HFFc6 (cell line): ENCODE measurements at places on chromosomes 16 and 17. TPM values are rescaled to one million over a fixed set of nuclear protein-coding genes. Genes with fewer than 3 reads are reported as not detected.
A peak's percentile ranks its signal among the peaks of the same experiment; 100 is the strongest.

The GP1BA gene
- total RNA-seq, result not detected in 3 replicates

The TNFRSF13B gene
- not detected in 3 replicates for total RNA-seq

The GLIS2 gene
- 24.0 to 26.0 TPM (median 24.1 TPM) in 3 replicates for total RNA-seq

The TMEM106A gene
- 12.7 to 16.7 TPM (median 14.1 TPM) in 3 replicates for total RNA-seq

DNA sequence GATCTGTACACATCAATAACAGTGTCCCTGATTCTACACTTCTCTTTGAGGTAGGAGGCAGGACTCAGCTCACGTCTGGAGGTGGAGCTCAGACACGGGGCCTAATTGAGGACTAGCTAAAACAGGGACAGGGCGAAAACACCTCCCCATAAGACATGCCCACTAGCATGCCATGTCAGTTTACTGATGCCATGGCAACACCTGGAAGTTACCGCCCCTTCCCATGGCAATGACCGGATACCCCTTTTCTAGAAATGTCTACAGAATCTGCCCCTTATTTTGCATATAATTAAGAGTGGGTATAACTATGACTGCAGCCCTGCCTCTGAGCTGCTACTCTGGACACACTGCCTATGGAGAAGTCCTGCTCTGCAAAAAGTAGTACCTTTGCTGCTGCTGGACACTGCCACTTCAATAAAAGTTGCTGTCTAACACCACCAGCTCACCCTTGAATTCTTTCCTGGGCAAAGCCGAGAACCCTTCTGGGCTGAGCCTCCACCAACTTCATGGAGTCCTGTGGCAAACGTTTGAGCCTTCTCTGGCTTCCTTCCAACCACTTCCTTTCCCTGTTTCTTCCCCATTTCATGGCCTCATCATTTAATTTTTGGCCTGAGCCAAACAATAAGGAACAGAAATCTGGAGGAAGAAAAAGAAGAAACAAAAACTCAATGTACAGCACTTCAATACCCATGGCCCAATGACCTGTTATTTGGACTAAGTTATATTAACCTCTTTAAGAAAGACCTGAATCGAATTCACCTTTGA lies 21.0 kb downstream of the PHB1 start:
- no peaks in the 10 kb centered on the region for H3K36me3 ChIP-seq
- no peak overlapping the region for H3K4me3 ChIP-seq
- peaks cover 36% of the 10 kb centered on the region for H3K4me1 ChIP-seq
- no peak for DNase-seq

DNA sequence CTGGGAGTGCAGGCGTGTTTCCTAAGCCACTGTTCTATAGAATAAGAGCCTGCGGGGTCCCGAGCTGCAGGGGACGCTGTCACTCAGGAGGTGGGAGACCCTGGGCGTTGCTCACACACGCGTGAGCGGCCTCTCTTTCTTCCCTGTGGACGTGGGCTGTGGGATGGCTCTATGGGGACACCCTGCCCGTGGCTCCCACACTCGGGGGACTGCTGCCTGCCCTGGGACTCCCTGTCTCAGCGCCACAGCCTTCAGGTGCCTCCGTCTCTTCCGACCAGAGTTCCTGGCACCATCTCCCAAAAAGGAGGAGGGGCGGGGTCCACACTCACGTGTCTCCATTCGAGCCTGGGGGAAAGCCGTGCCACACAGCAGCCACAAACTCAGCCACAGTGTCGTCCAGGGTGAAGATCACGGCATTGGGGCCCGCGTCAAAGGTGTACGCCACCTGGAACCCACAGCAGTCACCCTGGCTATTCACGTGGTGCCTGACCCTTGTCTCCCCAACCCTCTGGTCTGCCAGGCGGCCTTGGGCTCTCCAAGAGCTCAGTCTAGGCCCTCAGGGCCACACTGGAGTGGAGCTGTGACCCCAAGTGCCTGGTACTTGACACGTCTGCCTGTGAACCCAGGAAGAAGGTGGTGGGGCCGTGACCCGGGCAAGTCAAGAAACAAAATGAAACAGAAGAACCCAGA lies 3.7 kb upstream of the CYBA start:
- no peaks in the 10 kb centered on the region for H3K4me1 ChIP-seq
- no peaks in the 10 kb centered on the region for H3K36me3 ChIP-seq
- no peaks in the 10 kb centered on the region for H3K27me3 ChIP-seq

DNA sequence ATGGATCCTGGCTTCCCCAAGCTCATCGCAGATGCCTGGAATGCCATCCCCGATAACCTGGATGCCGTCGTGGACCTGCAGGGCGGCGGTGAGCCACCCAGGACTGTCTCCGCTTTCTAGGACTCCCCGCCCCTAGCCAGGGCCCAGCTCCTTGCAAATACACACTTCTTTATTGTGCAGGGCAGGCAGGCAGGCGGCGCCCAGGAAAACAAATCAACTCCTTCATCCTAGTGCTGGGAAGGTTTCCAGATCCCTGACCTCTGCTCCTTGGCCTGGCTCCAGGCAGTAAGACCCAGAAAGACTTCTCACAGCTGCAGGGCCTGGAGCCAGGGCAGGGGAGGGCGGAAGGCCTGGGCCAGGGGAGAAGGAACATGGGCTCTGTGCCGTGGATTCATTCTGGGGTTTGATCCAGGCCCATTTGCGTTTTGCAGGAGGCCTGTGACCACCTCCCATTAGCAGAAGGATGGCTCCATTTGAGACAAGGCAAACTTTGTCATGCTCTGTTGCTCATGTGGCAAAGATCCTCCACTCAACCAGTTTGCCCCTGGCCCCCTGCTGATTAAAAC lies 6.0 kb upstream of the LPCAT2 start:
- peaks cover 60% of the 10 kb centered on the region for H3K4me1 ChIP-seq
- no peaks in the 10 kb centered on the region; the same call in 1 of the 2 replicates for H3K27me3 ChIP-seq
- H3K4me3 ChIP-seq, result no peak overlapping the region
- no peak for DNase-seq
- H3K36me3 ChIP-seq, result peaks cover 44% of the 10 kb centered on the region

DNA sequence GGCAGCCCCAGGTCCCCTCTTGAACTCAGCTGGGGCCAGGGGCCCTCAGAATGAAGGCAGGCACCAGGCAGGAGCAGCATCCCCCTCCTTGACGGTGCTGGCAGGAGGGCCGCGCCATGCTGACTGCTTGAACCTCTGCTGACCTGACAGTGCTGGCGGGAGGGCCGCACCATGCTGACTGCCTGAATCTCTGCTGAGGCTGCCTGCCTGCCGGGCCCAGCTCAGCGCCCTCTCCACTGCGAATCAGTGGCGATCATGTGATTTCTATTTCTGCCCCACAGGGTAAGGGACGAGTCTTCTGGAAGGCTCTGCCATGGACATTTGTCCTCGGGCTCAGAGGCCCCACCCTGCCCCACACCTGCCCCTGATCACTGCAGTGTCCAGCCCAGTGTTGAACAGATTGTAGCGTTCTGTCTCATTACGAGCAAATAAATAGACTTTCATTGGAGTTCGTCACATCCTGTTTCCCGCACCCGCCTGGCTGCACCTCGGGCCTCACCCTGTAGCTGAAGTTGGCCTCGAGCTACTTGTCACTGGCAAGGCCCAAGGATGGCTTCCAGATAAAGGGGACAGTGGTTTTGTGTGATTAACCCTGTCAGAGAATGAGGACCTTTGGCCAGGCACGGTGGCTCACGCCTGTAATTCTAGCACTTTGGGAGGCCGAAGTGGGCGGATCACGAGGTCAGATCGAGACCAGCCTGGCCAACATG lies 8.6 kb downstream of the C16orf90 start:
- no peak overlapping the region for H3K4me3 ChIP-seq
- DNase-seq, result no peak
- H3K36me3 ChIP-seq, result peaks cover 12% of the 10 kb centered on the region
- no peak overlapping the region for H3K27ac ChIP-seq
- peaks cover 4% of the 10 kb centered on the region; the same call in 1 of the 2 replicates for H3K27me3 ChIP-seq

DNA sequence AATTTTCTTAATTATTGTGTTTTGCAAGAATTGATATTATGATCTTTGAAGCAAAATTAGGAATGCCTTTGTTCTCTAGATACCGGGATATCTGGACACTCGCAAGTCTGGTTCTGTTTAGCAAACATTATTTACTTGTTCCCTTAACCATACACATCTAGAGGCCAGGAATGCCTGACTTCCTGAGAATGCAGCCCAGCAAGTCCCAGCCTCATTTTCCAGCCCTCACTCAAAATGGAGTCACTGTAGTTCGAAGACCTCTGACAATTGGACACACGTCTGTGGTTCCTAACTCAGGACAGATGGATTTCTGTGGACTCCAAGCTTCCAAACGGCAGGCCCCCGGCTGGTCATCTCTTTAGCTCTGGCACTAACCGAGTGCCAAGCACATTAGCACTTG lies 355.4 kb upstream of the RBFOX1 start:
- no peak overlapping the region for H3K4me3 ChIP-seq
- H3K36me3 ChIP-seq, result no peaks in the 10 kb centered on the region; the same call in 1 of the 2 replicates
- H3K27me3 ChIP-seq, result peaks cover 2% of the 10 kb centered on the region; the same call in 1 of the 2 replicates
- DNase-seq, result no peak

DNA sequence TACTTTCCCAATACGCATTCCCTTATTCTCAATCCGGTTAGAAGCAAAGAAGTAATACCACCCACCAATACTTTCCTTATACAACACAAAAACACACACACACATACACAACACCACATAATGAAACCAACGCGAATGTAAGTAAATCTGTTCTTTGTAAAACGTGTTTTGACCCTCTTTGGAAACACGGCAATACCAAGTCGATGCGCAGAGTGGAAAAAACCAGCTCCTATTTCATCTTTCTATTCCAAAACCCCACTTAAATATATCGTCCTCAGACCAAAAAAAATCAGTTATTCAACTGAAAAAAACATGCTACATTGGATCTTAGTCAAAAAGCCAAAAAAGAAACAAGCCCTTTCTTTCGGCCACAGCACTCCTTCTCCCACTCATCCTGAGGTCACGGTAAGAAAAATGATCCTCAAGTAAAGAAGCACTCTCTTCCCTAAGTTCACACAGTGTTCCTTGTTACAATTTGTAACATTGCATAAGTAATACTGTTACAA lies 31.0 kb upstream of the ARL4D start:
- H3K4me1 ChIP-seq, result peaks cover 44% of the 10 kb centered on the region
- peaks cover 4% of the 10 kb centered on the region for H3K27me3 ChIP-seq
- no peaks in the 10 kb centered on the region for H3K36me3 ChIP-seq
- peak overlapping the region; percentile 100 for H3K27ac ChIP-seq
- no peak for DNase-seq

GRCh38 chr16:86214326-86215232 lies 295.7 kb upstream of the FOXF1 start:
- H3K4me3 ChIP-seq, result no peak overlapping the region
- DNase-seq, result no peak
- H3K27me3 ChIP-seq, result peaks cover 20% of the 10 kb centered on the region
- no peak overlapping the region for H3K27ac ChIP-seq
- peaks cover 15% of the 10 kb centered on the region for H3K4me1 ChIP-seq

GRCh38 chr16:1978476-1979120 lies 2.7 kb downstream of the NOXO1 start:
- no peak overlapping the region for H3K4me3 ChIP-seq
- no peaks in the 10 kb centered on the region for H3K36me3 ChIP-seq
- H3K4me1 ChIP-seq, result peaks cover 6% of the 10 kb centered on the region; the same call in 1 of the 2 replicates
- DNase-seq, result no peak
- H3K27ac ChIP-seq, result no peak overlapping the region

DNA sequence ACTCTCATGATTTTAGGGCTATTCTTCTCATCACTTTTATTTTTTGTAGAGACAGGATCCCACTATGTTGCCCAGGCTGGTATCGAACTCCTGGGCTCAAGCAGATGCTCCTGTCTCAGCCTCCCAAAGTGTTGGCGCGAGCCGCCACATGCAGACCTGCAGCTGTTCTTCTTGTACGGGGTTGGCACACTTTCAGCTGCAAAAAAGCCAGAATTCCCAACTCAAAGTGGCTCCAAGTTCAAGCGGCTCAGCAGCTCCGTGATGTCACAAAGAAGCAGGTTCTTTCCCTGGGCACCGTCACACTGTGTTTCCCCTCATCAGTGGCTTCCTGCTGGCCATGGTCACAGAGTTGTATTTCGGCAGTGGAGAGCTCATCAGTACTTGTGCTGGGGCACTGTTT lies 6.7 kb upstream of the SBK1 start:
- H3K4me1 ChIP-seq, result no peaks in the 10 kb centered on the region
- H3K36me3 ChIP-seq, result no peaks in the 10 kb centered on the region
- no peak for DNase-seq
- peaks cover 61% of the 10 kb centered on the region for H3K27me3 ChIP-seq

- no peak overlapping the region for H3K27ac ChIP-seq
- H3K36me3 ChIP-seq, result no peaks in the 10 kb centered on the region
- H3K27me3 ChIP-seq, result no peaks in the 10 kb centered on the region
- no peak for DNase-seq
- H3K4me1 ChIP-seq, result no peaks in the 10 kb centered on the region
- H3K4me3 ChIP-seq, result no peak overlapping the region
Observed at GRCh38 chr17:26792486-26792885, 501.4 kb upstream of the WSB1 start.
